ENCODE measurements at places on chromosomes 7 and 10.

- DNase-seq, result no peak
Measured at GRCh38 chr10:11691319-11691755, 50.8 kb upstream of the ECHDC3 start.

DNA sequence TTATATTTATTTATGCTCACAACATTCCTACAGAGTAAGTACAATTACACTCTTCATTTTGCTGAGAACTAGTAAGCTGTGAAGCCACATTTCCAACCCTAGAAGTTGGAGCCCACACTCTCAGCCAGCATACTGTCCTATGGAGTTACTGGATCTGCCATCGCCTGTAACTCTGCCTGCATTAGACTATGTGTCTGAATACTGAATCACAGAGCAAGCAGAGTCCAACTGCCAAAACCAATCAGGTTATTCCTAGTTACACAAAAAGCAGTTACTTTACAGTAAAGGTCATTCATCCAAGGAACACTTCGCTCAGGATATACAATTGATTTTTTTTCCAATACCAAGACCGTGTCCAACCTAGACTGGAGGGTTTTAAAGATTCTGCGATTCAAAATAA lies 21.5 kb downstream of the CTAGE6 start:
- no peak for DNase-seq

GRCh38 chr7:150936018-150936417 lies 42.1 kb downstream of the KCNH2 start:
- DNase-seq, result no peak

- DNase-seq, result peak; percentile 63
Measured at GRCh38 chr7:128031901-128032604, 816 bp upstream of the LRRC4 start.

GRCh38 chr7:121873289-121874194 lies 581 bp downstream of the PTPRZ1 start:
- DNase-seq, result no peak

GRCh38 chr10:71828702-71829101 lies 22.3 kb downstream of the PSAP start:
- DNase-seq, result no peak

GRCh38 chr7:147809786-147810185 lies 780.8 kb upstream of the C7orf33 start:
- DNase-seq, result no peak

DNA sequence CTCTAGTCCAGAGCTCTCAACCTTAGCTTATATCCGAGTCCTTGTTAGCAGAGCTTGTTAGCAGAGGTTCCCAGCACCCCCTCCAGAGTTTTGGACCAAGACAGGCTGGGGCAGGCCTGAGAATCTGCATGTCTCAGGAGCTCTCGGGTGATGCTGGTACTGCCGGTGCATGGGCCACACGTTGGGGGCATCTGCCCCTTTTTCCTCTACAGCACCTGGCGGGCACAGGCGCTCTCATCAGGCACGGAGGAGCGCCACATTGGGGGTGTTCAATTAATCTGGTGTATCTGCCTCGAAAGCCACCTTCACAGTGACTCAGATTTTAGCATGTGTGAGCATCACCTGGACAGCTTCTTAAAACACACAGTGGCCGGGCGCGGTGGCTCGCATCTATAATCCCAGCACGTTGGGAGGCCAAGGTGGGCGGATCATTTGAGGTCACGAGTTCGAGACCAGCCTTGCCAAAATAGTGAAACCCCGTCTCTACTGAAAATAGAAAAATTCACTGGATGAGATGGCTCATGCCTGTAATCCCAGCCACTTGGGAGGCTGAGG lies 117.7 kb downstream of the ELFN1 start:
- DNase-seq, result no peak

GRCh38 chr10:57038531-57038930 lies 677.5 kb upstream of the ZWINT start:
- no peak for DNase-seq

- DNase-seq, result no peak
Measured at GRCh38 chr7:92409357-92409756, 37.9 kb upstream of the GATAD1 start.

DNA sequence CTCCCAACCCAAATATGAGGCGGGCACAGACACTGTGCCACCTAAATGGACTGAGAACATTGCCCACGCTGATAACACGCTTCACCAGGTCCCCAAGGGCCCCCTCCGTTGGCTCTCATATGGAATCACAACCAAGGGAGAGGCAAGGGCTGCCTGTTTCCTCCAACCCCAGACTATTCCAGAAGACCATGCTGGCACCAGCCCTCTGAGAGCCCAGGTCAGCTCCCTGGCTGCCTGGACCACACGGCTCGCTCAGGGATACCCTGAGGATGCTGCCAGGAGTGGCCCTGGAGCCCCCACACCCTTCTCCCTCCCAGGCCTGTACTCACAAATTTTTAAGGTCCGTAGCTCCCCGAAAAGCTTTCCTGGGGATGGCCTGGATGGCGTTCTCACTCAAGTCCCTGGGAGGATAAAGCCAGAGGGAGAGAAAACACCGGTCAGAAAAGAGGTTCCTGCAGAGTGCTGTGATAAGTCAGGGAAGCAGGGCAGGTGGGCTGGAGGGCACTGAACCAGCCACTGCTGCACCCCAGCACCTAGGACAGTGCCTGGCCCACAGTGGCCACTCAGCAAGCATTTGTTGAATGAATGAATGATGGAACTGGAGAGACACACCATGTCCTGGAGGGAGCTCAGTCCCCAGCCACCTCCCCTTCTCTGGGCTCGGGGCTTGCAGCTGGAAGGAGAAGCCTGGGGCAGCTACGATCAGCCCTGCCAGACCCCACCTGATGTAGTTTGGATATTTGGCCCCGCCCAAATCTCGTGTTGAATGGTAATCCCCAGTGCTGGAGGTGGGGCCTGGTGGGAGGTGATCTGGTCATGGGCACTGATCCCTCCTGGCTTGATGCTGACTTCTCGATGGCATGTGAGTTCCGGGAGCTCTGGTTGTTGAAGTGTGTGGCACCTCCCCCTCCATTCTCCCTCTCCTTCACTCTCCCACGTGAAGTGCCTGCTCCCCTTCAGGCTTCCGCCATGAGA lies 119.8 kb downstream of the SLIT1 start:
- no peak for DNase-seq

- no peak for DNase-seq
Measured at GRCh38 chr7:36969376-36969775, 245.1 kb upstream of the AOAH start.

DNA sequence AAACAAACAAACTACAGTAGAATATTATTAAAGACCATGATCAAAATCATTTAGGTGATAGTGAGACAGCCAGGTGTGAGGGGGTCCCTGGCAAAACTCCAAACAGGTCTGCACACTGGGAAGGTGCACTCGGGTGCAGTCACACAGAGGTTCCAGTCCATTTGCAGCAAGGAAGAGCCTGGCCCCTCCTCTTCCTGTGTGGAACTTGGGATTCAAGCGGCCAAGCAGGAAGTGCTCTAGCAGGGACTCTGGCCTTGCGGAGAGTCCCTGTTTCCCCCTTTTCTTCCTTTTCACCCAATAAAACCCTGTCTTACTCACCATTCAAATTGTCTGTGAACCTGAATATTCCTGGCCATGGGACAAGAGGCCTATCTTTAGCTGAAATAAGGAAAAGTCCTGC lies 181.8 kb downstream of the LRRTM3 start:
- DNase-seq, result no peak

- DNase-seq, result peak; percentile 2
Measured at GRCh38 chr10:88125766-88126165, 262.3 kb downstream of the PTEN start.

- no peak for DNase-seq
Measured at GRCh38 chr7:94183289-94183749, 179.2 kb upstream of the BET1 start.

GRCh38 chr10:113216102-113216501 lies 266.1 kb downstream of the TCF7L2 start:
- DNase-seq, result no peak

DNA sequence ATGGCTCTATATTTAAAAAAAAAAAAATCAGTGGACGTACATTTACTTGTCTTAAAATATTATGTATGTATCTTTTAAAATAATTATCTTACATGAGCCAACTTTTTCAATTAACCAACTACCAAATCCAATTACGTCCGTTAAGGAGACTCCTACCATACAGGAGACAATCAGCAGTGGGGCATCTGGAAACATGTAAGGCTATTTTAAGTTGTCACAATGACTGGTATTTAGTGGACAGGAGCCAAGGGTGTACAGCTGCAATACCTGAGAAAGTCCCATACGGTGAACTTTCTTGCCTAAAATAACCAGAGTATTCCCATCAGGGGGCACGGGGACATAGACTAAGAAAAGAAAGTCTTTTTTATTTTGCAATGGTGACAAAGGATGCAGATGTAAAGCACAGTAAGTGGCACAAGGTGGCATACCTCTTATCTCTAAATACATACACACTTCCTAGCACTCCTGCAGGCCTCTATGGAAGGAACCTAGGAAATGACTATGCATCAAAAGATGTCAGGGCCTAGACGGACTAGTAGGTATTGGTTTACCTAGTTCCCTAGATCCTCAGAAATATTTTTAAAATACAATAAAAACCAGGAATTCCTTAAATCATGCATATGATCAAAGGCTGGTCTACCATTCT lies 16.0 kb upstream of the TLL2 start:
- DNase-seq, result no peak

DNA sequence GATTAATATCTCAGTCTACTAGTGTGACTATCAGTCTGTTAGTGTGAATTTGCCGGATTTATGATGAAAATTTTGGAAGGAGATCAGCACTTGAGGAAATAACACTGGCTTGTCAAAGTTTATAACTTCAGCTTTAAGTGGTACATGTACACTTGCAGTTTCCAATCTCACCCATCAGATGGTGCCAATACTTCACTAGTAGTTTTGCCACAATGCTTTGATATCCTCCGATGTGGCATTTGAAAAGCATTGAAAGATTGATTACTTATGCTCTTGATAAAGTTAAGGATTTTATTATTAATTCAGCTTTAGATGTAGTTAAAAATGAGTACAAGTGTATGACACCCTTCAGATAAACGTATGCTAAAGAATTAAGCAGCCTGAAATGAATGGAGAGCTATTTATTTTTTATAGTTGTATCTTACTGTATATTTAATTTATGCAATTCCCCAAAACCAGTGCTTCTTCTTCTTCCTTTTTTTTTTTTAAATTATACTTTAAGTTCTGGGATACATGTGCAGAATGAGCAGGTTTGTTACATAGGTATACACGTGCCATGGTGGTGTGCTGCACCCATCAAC lies 98.2 kb downstream of the ANLN start:
- DNase-seq, result peak; percentile 45

DNA sequence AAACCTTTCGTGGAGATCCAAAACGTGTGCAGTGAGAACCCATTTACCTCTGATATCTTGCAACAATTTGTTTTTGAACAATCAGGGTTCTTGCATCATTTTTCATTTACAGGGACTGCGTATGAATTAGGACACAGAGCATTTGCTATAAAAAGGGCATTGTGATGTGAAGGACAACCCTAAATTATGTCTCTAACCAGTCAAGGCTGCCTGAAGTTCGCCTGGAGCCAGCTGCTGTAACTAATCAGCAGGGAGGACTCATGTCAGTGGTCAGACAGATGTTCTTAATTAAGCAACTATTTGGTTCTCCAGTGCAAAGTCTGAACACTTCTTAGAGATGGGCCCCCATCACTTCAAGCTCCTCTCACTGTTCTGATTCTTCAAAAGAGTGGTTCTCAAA lies 674.8 kb downstream of the KCNMA1 start:
- no peak for DNase-seq

DNA sequence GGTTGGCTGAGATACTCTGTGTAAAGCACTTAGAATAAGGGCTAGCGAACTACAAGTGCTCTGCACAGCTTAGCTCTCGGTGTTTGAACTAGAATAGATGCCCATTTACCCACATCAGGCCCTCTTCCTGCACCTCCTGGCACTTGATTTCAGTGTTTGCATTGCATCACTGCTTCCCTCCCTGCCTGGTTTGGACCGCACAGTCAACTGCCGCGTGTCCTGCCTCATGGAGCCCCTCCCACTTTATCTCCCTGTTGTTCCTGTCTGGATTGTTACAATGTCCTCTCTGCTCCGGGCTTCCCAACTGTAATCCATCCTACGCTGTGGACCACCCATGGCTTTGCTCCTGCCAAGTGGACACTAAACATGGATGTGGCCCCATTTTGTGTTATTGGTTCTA lies 2.3 kb downstream of the FAM107B start:
- no peak for DNase-seq

DNA sequence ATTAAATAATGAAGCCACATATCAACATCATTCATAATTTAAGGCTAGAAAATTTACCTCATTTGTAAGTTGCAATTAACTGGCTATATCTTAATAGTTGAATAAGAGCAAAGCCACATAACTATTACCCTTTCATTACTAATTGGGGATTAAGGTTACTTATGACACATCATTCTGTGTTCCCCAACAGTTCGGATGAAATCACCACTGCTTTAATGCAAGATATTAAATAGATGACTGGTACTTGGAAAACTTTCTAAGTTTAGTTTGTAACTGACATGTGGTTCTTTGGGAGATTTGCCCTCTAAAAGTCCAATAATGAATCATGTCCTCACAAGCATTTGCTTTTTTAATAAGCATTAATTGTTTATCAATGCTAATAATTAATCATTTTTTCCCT lies 109.1 kb downstream of the MTERF1 start:
- DNase-seq, result no peak

DNA sequence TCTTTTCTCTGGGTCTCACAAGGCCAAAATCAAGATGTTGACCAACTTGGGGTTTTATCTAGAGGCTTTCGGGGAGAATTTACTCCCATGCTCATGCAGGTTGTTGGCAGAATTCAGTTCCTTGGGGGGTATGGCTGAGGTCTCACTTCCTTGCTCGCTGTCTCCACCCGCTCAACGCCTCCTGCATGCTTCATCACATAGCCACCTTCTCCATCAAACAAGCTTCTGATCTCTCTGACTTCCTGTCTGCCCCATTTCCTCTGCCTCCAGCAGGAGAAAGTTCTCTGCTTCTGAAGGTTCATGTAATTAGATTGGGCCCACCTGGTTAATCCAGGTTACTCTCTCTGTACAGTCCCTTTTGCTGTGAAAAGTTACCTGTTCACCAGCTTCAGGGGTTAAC lies 179.1 kb upstream of the FZD1 start:
- no peak for DNase-seq

GRCh38 chr7:30469303-30469702 lies 9.3 kb downstream of the NOD1 start:
- peak; percentile 72 for DNase-seq

DNA sequence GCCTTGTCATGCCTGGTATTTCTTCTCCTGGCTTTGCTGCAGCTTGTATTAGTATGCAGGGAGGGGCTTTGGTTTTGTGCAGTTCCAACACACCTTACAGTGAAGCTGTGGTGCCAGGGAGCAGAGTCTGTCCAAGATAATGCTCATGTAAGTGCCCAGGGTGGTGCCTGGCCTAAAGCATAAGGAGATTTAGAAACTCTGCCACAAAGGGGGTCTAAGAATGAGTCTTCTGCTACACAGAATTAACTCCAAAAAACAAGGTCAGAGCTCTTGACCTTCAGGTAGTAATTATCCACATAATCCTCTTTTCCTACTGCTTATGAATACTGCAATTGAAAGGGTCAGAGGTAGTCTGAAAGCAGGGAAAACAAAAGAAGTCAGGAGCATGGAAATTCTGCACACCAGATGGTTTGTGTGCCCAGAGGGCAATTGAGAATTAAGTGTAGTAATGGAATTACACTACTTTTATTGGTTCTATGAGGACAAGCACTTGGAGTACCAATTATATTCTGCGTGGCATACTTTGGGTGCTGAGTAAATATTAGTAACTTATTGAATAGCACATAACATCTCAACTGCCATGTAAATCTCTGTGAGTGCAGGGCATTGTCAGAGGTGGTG lies 121.5 kb downstream of the KAT6B start:
- DNase-seq, result peak; percentile 78
